ENCODE measurements at places on chromosomes 1 and 21.
A peak's percentile ranks its signal among the peaks of the same experiment; 100 is the strongest.

GRCh38 chr1:151455966-151456365 lies 3.3 kb downstream of the POGZ start:
- H3K4me3 ChIP-seq = no peak overlapping the region
- H3K36me3 ChIP-seq = no peaks in the 10 kb centered on the region
- no peaks in the 10 kb centered on the region for H3K27me3 ChIP-seq
- H3K4me1 ChIP-seq = peaks cover 22% of the 10 kb centered on the region
- H3K27ac ChIP-seq = no peak overlapping the region

- no peak for DNase-seq
- peaks cover 10% of the 10 kb centered on the region for H3K4me1 ChIP-seq
- peak within 1 kb of the TSS; percentile 57 for H3K4me3 ChIP-seq
Measured at GRCh38 chr1:241532162-241532531, at the start of gene KMO. KMO (plus strand) TSS chr1:241532378; CDS start chr1:241532445, 67 bp downstream.

- peak overlapping the region; percentile 84 for H3K4me3 ChIP-seq
- H3K36me3 ChIP-seq = peaks cover 3% of the 10 kb centered on the region
- H3K27me3 ChIP-seq = no peaks in the 10 kb centered on the region
- DNase-seq = peak; percentile 83
- peaks cover 40% of the 10 kb centered on the region for H3K4me1 ChIP-seq
- peak overlapping the region; percentile 96 for H3K27ac ChIP-seq
Measured at GRCh38 chr1:169892927-169893644, 610 bp downstream of the SCYL3 start.

- H3K27me3 ChIP-seq = no peaks in the 10 kb centered on the region
- no peak for DNase-seq
- no peaks in the 10 kb centered on the region for H3K36me3 ChIP-seq
- H3K4me1 ChIP-seq = no peaks in the 10 kb centered on the region
- H3K27ac ChIP-seq = no peak overlapping the region
Measured at GRCh38 chr1:248268178-248268577, 9.6 kb downstream of the OR2T33 start.

DNA sequence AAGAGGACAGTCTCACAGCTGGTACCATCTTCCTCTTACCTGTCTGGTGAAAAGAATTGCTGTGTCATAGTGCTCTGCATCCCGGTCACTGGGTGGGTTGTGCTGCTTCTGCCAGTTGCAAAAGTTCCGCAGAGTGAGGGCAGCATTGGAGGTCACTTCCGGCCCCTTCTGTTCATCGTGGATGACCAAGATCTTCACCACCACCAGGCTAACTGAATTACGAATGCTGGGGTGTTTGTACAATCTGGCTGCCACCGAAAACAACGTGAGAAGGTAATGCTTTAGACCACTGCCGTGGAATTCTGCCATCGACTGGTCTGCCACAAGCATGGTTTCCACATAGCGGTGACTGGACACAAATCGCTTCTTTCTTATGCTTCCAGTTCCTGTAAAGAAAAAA lies 2.9 kb downstream of the ADAMTS1 start:
- peaks cover 31% of the 10 kb centered on the region for H3K36me3 ChIP-seq
- peak overlapping the region; percentile 90 for H3K27ac ChIP-seq
- peaks cover 40% of the 10 kb centered on the region for H3K4me1 ChIP-seq
- H3K27me3 ChIP-seq = no peaks in the 10 kb centered on the region

DNA sequence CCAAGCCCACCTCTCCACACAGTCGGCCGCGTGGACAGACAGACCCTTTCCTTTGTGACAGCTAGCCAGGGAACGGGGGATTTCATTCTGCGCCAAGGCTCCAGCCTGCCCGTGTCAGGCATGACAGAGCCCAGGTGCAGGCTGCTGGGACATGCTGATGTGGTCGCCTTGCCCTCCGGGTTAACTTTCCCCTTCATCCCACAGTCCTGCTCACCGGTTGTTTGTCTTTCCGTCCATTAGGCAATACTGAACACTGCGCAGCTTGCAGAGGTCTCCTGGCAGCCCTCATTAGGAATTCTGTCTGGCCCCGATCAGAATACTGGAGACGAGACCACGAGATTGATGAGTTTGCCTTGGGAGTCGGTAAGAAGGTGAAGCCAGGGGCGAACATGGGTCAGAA lies 62.8 kb downstream of the SPSB1 start:
- H3K4me3 ChIP-seq = no peak overlapping the region
- no peak overlapping the region for H3K27ac ChIP-seq
- H3K4me1 ChIP-seq = peaks cover 24% of the 10 kb centered on the region
- H3K27me3 ChIP-seq = no peaks in the 10 kb centered on the region
- no peak for DNase-seq
- peaks cover 40% of the 10 kb centered on the region for H3K36me3 ChIP-seq

DNA sequence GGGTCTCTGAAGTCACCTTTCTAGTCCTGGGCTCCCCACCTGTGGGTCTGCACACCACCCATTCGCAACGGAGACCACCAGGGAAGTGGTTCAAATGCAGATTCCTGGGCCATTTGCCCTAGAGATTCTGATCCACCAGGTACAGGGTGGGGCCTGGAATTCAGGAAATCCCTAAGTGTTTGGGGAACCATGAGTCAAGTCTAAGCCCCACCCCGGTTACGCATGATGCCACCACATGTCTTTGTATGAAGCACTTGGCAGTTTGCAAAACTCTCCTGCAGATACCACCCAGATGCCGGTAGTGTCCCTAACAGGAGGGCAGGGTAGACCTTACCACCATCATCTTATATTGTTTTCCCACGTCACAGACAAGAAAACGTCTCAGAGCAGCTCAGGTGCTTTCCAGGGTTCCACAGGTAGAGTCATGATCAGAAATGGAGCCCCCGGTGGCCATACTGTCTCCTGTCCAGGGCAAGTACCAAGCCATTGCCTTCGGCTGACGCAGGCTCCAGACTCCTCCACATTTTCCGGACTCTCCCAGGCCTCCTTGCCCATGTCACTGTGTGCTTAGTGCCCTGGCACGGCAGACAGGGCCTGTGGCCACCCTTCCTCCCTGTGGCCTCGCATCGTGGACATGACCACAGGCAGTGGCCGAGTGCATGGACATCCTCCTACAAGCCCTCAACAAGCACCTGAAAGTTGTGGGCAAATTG lies 89.2 kb upstream of the TMEM51 start:
- no peak overlapping the region for H3K4me3 ChIP-seq
- H3K36me3 ChIP-seq = peaks cover 78% of the 10 kb centered on the region
- no peaks in the 10 kb centered on the region for H3K4me1 ChIP-seq
- no peaks in the 10 kb centered on the region for H3K27me3 ChIP-seq

- H3K4me3 ChIP-seq = no peak overlapping the region
- peaks cover 60% of the 10 kb centered on the region for H3K36me3 ChIP-seq
- no peak for DNase-seq
- no peaks in the 10 kb centered on the region for H3K27me3 ChIP-seq
Measured at GRCh38 chr1:110056776-110057175, 13.7 kb downstream of the ALX3 start.

DNA sequence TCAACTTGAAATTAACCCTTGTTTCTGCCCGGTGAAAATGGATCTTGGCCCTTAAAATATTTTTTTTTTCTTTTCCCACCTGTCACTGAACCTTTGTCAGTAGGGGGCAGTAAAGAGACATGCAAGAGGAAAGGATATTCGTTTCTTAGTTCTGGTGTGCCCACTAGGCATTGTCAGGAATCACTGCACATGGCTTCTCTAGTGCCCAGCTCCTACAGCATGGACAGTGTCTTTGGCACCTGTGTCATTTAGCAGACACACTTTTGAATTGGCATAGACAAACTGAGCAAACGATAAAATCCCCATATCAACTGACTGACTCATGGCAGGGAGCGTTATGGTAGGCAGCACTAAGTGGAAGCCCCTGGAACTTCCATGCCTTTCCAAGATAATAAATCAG lies 1048.1 kb downstream of the BRINP3 start:
- no peak overlapping the region for H3K27ac ChIP-seq
- H3K4me1 ChIP-seq = no peaks in the 10 kb centered on the region
- H3K36me3 ChIP-seq = no peaks in the 10 kb centered on the region
- no peak for DNase-seq
- no peaks in the 10 kb centered on the region for H3K27me3 ChIP-seq

DNA sequence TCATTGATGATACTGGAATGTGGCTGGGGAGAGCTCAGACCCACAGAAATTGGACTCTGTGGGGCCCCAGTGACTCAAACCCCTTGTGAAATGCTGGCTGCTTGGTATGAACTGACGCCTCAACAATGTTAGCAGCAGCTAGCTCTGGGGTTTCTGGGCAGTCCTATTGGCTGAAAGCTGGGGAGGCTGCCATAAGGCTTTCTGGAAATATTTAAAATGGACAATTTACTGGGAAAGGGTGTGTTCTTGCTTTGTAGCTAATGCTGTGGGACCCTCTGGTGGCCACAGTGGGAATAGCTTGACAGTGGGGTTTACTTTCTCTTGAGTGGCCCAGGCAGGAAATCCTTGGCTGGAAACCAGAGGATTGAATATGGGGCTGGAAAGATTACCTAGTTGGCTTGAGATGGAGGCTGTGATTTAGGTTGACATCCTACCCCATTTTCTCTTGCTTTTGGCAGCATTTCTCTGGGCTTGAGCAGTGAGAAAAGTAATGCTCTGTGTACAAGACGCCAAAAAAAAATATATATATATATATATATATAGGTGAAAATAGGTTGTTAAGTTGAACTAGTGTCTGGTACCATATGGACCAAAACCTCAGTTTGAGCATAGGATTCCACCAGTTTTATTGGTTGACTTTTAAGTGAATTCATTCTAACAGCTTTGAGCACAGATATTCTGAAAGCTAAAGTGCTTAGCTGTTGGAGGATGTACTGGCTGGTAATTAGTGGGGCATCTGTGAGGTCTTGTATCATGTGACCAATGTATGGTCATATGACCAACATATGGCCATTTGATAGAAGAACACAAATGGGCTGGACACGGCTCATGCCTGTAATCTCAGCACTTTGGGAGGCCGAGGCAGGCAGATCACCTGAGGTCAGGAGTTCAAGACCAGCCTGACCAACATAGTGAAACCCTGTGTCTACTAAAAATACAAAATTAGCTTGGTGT lies 8.2 kb upstream of the S100A10 start:
- no peaks in the 10 kb centered on the region for H3K27me3 ChIP-seq
- no peaks in the 10 kb centered on the region for H3K36me3 ChIP-seq
- no peak overlapping the region for H3K4me3 ChIP-seq
- H3K4me1 ChIP-seq = peaks cover 23% of the 10 kb centered on the region
- DNase-seq = peak; percentile 94
- H3K27ac ChIP-seq = peak overlapping the region; percentile 70

All from suprapubic skin (tissue), 4 donors.